ENCODE measurements at places on chromosomes 1 and 21. TPM values are rescaled to one million over a fixed set of nuclear protein-coding genes. Genes with fewer than 3 reads are reported as not detected.

GRCh38 chr1:153877112-153877511, 45.7 kb downstream of the GATAD2B start:
- DNase-seq: no peak

DNA sequence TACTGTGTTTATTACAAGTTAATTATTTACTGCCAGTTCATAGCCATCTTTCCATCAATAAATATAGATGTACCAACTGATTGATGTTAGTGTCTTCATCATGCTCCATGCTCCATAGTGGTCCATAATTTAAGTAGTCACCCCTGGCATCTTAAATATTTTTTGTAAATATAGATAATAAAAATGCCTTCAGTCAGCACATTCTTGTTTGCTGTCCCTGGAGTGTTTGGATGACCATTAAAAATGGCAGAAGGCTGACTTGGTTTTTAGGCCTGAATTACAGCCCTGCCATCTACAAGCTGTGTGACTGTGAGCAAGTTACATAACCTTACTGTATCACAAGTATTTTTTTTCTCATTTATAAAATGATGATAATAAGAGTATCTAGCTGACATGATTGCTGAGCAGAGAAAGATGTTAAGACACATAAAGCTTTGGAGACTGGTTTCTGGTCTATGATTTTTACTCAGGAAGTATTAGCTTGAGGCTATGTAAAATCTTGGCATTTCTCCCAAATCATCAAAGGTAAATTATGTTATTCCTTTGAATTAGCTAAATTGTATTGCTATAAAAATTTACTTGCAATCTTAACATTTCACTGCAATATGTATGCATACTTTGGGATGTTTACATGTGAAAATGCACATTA, 427.2 kb downstream of the USP25 start:
- no peak for DNase-seq

- DNase-seq: no peak
Observed at GRCh38 chr21:46667741-46668380, 32.4 kb downstream of the PRMT2 start.

GRCh38 chr1:16015960-16016901, 1.6 kb downstream of the HSPB7 start:
- DNase-seq: no peak

GRCh38 chr21:41055266-41055665, 112.7 kb upstream of the BACE2 start:
- DNase-seq: no peak

The HPDL gene
- total RNA-seq: 0.88 TPM

The ADCY10 gene
- total RNA-seq: 2.4 TPM

The SPRR2G gene
- not detected for total RNA-seq

The CLDN17 gene
- not detected for total RNA-seq

GRCh38 chr1:25820247-25821111, 725 bp downstream of the MTFR1L start:
- peak; percentile 77 for DNase-seq

The TFAP2E gene
- not detected for total RNA-seq

GRCh38 chr1:155210314-155211104, 2.0 kb downstream of the MTX1 start:
- no peak for DNase-seq

The RGS8 gene
- total RNA-seq: not detected

- peak; percentile 51 for DNase-seq
Observed at GRCh38 chr1:66533804-66534740, at the start of gene SGIP1. Gene SGIP1 (plus strand): TSS chr1:66534153. CDS start chr1:66534359, 206 bp downstream.

The PTCH2 gene
- 0.27 TPM for total RNA-seq

The RIMS3 gene
- 5.4 TPM for total RNA-seq

GRCh38 chr1:3795453-3796214, 664 bp downstream of the LRRC47 start:
- DNase-seq: no peak

DNA sequence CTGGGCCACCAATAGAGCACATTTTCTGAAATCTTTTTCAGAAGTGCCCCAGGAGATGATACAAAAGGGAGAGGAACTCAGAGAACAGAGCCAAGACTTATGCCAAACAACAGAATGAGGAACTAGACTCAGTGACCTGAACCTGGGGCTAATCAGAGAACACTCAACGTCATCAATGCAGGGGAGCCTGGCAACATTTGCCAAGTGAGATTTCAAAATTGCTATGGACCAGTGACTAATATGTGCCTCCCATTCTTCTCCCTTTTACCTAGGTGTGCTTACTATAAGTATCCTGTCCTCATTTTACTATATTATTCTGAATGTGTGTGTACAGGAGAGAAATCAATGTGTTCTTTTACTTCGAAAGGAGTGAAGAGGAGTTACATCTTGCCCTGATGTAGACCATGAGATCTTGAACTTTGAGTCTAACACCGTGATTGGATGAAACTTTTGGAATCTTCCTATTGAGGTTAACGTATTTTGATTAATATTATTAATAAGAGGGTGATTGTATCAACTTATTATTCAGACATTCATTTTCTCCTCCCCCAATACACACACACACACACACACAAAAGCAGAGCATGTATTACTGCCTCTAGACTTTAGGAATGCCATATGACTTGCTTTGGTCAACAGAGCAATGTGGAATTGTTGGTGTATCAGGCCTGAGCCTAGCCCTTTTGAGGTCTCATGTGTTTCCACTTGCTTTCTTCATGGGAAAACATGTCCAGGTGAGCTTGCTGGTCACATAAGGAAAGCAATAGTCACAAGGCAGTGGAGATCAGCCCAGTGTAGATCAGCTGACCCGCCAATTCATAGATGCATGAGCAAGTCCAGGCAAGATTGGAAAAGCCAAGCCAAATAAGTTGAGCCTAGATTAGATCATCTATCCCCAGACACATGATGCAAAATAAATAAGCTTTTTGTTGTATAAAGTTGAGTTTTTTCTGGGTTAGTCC, 80.3 kb upstream of the ETS2 start:
- DNase-seq: no peak

GRCh38 chr1:94202241-94202640, 35.1 kb downstream of the ARHGAP29 start:
- no peak for DNase-seq

GRCh38 chr1:203649551-203649998, 22.9 kb downstream of the ATP2B4 start:
- no peak for DNase-seq

Measured in Peyer's patch (tissue), 4 donors.